ENCODE measurements at places on chromosomes 11 and 22. TPM values are rescaled to one million over a fixed set of nuclear protein-coding genes. Genes with fewer than 3 reads are reported as not detected.

GRCh38 chr11:1048375-1049070, 12.0 kb upstream of the MUC6 start:
- H3K27ac ChIP-seq: no peak overlapping the region
- no peaks in the 10 kb centered on the region for H3K4me1 ChIP-seq
- H3K4me3 ChIP-seq: no peak overlapping the region
- no peaks in the 10 kb centered on the region for H3K36me3 ChIP-seq
- no peak for DNase-seq
- H3K27me3 ChIP-seq: no peaks in the 10 kb centered on the region

Gene ARFGAP2
- 78.0 TPM for total RNA-seq

DNA sequence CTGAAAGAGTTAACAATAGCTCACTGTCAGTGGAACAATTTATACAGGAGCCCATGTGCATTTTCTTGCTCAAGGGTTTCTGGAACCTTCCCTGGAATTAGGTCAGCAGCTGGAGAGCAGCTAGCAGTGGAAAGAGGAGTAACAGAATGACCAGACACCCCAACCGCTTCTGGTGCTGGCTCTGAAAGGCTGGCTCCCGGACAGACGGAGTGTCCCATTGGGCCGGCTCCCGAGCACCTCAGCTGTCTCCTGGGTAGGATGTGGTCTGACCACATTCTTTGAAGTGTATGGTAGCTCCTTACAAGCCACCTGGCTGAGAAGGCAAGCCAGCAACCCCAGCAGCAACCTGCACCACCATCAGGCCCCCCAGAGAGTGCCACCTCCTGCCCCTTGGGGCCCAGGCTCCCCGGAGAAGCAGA, 44.7 kb downstream of the ABTB2 start:
- no peaks in the 10 kb centered on the region for H3K27me3 ChIP-seq
- H3K4me3 ChIP-seq: no peak overlapping the region
- no peak for DNase-seq
- H3K36me3 ChIP-seq: no peaks in the 10 kb centered on the region

DNA sequence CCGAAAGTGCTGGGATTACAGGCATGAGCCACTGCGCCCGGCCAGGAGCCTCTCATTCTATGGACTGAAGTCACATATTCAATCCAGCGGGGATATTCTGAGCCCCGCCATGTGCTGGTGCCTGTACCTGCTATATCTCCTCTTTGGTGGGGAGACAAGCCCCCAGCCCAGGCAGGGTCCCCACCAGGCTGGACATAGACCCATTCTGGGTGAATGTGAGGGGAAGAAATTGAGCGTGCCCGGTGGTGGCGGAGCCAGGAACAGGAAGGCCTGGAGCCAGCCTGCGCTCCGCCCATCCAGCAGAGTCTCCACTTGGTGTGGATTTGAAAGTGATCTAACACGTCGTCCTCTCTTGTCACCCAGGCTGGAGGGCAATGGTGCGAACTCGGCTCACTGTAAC, 38.0 kb upstream of the CSNK1E start:
- H3K27me3 ChIP-seq: no peaks in the 10 kb centered on the region
- H3K4me3 ChIP-seq: no peak overlapping the region
- no peak for DNase-seq
- no peaks in the 10 kb centered on the region for H3K4me1 ChIP-seq

- H3K36me3 ChIP-seq: no peaks in the 10 kb centered on the region
- H3K4me1 ChIP-seq: no peaks in the 10 kb centered on the region
- no peak overlapping the region for H3K4me3 ChIP-seq
These were observed 48.6 kb downstream of the TRIM29 start for GRCh38 chr11:120089036-120090001.

Gene SCGB1A1
- total RNA-seq: not detected

Gene MUC15
- total RNA-seq: not detected

- H3K4me1 ChIP-seq: no peaks in the 10 kb centered on the region
- no peak overlapping the region for H3K4me3 ChIP-seq
These were observed 7.2 kb upstream of the ELMOD1 start for GRCh38 chr11:107583629-107584195.

Gene KCNK4
- not detected for total RNA-seq

DNA sequence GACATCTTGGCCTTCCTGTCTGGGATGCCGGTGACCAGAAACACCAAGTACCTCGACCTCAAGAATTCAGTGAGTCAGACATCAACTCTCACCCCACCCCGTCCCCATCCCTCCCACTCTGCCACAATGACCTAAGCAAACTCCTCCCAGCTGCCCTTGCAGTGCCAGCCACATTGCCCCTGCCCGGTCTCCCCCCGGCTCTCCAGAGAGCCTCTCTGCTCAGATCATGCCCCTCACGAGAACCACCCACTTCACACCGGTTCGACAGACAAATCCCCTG, 23.6 kb upstream of the MYRF start:
- H3K36me3 ChIP-seq: peaks cover 4% of the 10 kb centered on the region
- DNase-seq: no peak
- peaks cover 62% of the 10 kb centered on the region for H3K4me1 ChIP-seq
- H3K27ac ChIP-seq: peak overlapping the region; percentile 71

Gene OR4A16
- total RNA-seq: not detected

Gene MMP11
- total RNA-seq: 2.2 TPM

- no peak for DNase-seq
- no peaks in the 10 kb centered on the region for H3K36me3 ChIP-seq
- no peak overlapping the region for H3K4me3 ChIP-seq
- H3K27ac ChIP-seq: no peak overlapping the region
- no peaks in the 10 kb centered on the region for H3K27me3 ChIP-seq
These were observed 67.4 kb downstream of the SCUBE1 start for GRCh38 chr22:43275545-43276317.

Gene SCUBE2
- total RNA-seq: 0.63 TPM

Gene RPLP2
- total RNA-seq: 145 TPM

DNA sequence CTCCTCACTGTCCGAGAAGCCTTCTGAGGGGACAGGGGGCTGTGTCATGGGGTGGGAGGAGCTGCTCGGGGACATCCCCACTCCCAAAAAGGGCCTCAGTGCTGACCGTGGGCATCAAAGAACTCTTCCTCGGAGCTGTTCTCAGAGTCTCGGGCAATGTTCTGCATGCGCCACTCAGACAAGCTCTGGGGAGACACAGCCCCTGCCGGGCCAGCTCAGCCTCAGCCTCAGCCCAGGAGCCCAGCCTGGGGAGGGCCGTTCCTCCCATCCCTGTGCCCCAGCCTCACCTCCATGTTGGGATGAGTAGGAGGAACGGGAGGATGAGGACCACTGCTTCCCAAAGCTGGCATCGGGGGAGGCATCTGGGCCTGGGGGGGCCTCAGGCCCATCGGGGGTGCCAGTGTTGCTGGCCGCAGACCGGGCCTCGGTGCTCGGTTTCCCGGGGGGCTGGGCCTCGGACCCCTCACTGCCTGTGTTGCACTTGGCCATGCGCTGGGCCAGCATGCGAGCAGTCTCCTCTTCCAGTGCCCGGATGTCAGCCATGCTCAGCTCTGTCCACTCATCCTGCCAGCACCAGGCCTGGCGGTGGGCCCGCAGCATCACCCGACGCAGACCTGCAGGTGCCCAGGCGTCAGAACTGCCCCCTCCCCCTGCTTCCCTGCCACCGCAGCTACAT, 5.2 kb downstream of the PITPNM1 start:
- no peak overlapping the region for H3K27ac ChIP-seq
- no peak overlapping the region for H3K4me3 ChIP-seq
- no peak for DNase-seq

DNA sequence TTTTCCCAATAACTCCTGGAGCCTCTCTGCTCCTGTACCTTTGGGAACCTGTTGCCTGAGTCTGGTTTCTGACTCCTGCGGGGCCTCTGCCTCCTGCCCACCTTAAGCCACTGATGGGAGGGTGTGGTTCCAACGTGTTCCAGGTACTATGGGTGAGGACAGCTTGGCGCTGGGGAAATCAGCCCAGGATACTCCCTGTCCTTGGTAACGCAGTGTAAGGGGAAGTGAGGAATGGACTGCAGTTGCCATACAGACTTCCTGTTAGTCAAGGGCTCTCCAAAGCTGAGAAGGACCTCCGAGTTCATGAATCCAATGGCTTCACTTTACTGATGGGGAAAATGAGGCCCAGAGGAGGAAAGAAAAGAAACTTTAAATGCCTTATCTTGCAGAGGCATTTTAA, 1.2 kb upstream of the MARK2 start:
- no peak for DNase-seq
- H3K4me3 ChIP-seq: no peak overlapping the region
- H3K27me3 ChIP-seq: no peaks in the 10 kb centered on the region
- no peaks in the 10 kb centered on the region for H3K36me3 ChIP-seq
- peak overlapping the region; percentile 86 for H3K27ac ChIP-seq

DNA sequence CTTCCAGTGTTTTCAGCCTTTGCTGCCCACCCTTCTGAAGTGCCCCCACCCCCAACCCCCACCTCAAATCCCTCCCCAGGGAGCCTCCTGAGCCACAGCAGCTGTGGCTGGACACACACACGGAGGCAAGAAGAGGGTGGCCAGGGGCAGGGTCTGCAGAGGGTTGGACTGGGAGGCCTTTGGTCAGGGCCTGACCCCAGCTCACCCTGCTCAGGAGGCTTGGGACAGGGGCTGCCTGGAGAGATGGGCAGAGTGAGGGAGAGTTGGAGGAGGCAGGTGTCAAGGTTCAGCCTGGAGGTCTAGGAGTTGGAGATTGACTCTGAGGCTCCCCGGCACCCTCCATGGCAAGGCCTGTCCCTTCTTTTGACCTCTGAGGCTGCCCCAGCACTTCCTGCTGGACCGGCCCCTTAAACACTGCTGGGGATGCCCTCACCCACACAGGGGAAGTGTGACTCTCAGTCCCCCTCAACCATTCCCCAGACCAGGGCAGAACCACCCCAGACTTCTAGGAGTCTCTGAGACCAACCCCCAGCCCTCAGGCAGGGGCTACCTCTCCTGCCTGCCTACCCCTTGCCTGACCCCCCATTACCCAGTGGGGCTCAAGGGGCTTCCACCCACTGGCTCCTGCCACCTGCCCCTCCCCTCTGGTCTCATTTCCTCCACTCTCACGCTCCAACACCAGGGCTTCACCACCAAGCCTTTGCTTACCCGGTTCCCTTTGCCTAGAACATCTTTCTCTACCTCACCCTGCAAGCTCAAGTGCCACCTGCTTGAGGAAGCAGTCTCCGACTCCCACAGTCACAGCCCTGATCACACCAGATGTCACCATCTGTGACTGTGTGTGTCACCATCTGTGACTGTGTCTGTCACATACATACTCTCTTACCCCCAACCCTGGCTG, 8.6 kb downstream of the ARAP1 start:
- H3K4me3 ChIP-seq: no peak overlapping the region
- H3K27me3 ChIP-seq: no peaks in the 10 kb centered on the region
- H3K27ac ChIP-seq: no peak overlapping the region
- DNase-seq: no peak
- no peaks in the 10 kb centered on the region for H3K36me3 ChIP-seq
- H3K4me1 ChIP-seq: no peaks in the 10 kb centered on the region

Gene FGF4
- total RNA-seq: not detected

Gene PARVG
- 2.1 TPM for total RNA-seq

Gene CLP1
- 5.9 TPM for total RNA-seq

DNA sequence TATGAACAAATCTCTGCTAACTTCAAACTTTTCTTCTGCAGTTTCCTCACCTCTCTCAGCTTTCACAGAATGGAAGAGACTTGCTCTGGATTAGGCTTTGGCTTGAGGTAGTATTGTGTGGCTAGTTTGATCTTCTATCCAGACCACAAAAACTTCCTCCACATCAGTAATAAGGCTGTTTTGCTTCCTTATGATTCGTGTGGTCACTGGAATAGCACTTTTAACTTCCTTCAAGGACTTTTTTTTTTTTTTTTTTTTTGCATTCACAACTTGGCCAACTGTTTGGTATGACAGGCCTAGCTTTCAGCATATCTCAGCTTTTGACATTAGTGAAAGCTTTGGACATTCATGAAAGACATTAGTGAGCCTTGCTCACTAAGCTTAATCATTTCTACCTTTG, 47.5 kb upstream of the LRRC55 start:
- no peaks in the 10 kb centered on the region for H3K4me1 ChIP-seq
- H3K36me3 ChIP-seq: no peaks in the 10 kb centered on the region
- H3K4me3 ChIP-seq: no peak overlapping the region
- H3K27me3 ChIP-seq: no peaks in the 10 kb centered on the region
- H3K27ac ChIP-seq: no peak overlapping the region

DNA sequence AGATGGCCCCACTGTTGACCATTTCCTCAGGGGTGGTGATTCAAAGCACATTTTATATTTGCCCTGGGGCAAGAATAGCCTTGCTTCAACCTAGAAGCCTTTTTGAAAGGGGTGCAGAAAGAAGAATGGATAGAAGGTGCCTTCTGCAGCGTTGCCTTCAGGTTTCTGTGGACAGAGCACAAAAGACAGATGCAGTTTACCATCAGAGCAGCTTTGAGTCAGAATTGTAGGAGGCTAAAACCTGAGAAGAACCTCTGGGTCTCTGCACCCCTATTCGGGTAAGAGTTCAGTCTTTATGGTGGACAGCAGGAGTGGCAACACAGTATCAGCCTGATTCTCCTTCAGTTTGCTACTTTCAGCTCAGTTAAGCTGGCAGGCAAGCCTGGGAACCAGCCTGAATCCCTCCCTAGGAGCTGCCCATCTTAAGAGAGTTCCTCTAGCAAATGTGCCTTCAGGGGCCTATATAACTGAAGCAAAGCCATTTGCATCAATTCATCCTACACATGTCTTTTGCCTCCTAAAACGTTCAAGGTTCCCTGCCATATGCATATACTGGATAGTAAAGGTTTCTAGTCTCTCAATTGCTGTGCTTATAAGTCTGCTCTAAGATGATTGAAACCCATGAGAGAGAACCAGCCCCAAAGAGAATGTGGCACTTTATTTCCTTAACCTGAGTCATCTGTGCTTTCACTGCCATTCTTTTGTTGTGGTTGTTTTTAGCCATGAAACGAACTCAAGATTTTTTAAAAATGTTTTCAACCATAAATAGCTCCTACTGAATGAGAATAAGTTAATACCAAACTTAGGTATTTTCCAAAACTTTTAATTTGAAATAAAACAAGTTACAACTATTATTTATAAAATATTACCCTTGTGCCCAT, 123.0 kb downstream of the TRIM44 start:
- no peak overlapping the region for H3K27ac ChIP-seq
- no peak overlapping the region for H3K4me3 ChIP-seq
- H3K36me3 ChIP-seq: no peaks in the 10 kb centered on the region

Gene CDON
- total RNA-seq: 17.6 TPM

Gene CSNK2A3
- 0.75 TPM for total RNA-seq

Gene MPEG1
- total RNA-seq: 10.0 TPM

DNA sequence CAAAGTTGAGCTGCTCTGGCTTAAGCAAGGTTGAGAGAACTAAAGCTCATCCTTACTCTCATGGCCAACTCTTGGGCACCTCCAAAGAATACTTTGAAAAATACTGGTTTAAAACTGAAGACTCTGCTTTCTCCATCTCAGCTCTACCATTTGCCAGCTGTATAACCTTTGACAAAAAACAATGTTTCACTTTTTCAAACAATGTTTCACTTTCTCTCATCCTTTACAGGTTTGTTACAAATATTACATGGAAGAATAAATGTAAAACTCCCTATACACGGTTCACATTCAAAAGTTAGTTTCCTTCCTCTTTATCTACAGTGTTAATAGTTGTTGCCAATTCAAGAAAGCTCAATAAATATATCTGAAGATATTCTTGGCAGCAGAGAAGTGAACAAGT, 19.2 kb downstream of the AMBRA1 start:
- no peak for DNase-seq
- no peaks in the 10 kb centered on the region for H3K27me3 ChIP-seq
- H3K36me3 ChIP-seq: no peaks in the 10 kb centered on the region
- H3K4me3 ChIP-seq: no peak overlapping the region
- no peak overlapping the region for H3K27ac ChIP-seq

- no peaks in the 10 kb centered on the region for H3K27me3 ChIP-seq
- H3K36me3 ChIP-seq: peaks cover 17% of the 10 kb centered on the region
- no peak overlapping the region for H3K4me3 ChIP-seq
- no peaks in the 10 kb centered on the region for H3K4me1 ChIP-seq
These were observed 12.9 kb downstream of the ZNF74 start for GRCh38 chr22:20406686-20407408.

GRCh38 chr11:131235328-131236298, 134.8 kb upstream of the NTM start:
- no peak for DNase-seq
- no peaks in the 10 kb centered on the region for H3K4me1 ChIP-seq
- H3K27ac ChIP-seq: no peak overlapping the region
- no peaks in the 10 kb centered on the region for H3K27me3 ChIP-seq
